ENCODE measurements at places on chromosomes 1 and 21.

DNA sequence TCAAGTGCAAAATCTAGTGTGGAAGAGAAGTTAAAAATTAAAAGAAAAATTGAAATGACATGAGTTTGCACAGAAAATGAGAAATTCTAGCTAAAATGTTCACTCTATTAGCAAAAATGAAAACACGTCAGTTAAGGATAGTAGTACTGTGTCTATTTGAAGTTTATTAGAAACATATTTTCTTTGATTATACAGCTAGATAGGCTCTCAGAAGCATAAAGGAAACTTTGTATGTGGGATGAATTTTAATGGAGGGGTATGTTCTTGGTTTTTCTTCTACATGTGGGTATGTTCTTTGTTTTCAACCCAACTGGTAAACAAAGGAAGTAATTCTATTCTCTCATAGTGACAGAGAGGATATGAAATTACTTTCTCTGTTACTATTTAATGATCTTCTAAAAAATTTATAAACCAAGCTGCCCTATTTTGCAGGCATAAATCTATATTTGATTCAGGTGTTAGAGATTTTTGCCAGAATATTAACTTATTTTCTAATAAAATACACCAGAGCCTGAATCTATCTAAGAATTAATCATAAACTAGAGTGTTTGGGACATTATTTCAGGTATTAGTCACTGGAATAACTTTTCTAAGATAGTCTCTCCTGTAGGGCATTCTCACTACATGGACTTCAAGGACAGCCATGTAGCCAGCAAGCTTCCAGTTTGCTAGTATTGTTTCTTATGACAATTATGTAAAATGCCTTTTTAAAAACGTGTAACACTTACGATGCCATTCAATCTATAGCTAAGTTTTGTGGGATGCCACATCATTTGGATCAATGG lies 15.8 kb downstream of the GPSM2 start:
- no peak for DNase-seq

GRCh38 chr21:25885405-25885804 lies 150.6 kb downstream of the GABPA start:
- no peak for DNase-seq

- no peak for DNase-seq
Observed at GRCh38 chr1:241485145-241485544, 34.4 kb downstream of the FH start.

DNA sequence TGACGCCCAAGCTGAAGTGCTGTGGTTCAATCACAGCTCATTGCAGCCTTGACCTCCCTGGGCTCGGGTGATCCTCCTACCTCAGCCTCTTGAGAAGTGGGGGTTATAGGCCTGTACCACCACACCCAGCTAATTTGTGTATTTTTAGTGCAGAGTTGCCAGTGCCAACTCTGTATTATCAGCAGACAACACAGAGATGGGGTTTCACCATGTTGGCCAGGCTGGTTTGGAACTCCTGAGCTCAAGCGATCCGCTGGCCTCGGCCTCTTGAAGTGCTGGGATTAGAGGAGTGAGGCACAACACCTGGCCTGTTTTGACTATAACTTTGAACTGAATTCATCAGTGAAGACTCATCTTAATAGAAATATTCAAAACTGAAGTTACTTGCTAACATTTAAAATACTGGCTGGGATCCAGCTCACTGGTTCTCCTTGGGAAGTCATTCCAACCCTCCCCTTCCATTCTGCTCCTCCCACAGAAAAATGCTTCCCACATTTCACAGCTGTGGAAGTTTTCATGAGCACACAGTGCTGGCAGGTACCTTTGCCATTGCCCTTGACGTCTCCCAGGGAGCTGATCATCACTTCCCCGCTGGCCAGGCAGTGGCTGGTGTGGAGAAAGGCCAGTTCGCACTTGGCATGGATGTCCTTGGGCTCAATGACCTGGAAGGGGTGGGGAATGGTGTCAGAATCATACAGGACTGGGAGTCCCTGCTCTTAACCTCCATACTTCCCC lies 4.7 kb downstream of the SELENBP1 start:
- no peak for DNase-seq

DNA sequence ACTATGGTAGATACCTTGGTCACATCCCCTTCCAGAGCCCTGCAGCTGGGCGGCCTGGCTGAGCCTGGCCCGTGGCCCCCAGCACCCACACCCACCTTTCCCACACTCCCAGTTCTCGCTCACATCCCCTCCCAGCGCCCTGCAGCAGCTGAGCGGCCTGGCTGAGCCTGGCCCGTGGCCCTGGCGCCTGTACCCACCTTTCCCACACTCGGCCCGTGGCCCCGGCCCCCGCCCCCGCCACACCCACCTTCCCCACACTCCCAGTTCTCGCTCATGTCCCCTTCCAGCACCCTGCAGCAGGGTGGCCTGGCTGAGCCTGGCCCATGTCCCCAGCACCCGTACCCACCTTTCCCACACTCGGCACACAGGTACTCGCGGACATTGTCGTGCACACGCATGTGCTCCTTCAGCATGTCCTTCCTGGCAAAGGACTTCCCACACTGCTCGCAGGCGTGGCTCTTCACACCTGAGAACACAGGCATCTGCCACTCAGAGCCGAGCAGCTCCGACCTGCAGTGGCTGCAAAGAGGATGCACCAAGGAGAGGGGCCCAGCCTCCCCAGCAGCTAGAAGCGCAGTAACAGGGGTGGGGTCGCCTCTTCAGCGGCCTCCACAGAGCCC lies 52.5 kb upstream of the RIPK4 start:
- no peak for DNase-seq

GRCh38 chr21:15462092-15462491 lies 267.7 kb upstream of the USP25 start:
- no peak for DNase-seq

DNA sequence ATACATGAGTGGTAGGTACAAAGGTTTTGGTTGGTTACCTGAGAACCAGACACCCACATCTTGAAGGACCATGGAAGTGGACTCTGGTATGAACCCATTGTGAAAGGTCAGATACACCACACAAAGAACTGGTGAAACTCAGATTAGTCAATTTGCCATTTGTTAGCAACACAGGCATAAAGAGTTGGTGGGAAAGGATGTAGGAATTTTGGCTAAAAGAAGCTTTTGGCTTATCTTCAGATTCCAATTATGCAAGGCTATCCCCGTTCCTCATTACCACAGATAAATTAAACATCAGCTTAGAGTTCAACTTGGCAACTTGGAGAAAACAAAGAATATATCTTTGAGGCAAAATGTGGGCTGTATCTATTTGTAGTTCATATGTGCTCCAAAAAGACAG lies 87.0 kb upstream of the IRF2BP2 start:
- DNase-seq: no peak

GRCh38 chr1:113135460-113135859 lies 62.5 kb downstream of the LRIG2 start:
- no peak for DNase-seq

DNA sequence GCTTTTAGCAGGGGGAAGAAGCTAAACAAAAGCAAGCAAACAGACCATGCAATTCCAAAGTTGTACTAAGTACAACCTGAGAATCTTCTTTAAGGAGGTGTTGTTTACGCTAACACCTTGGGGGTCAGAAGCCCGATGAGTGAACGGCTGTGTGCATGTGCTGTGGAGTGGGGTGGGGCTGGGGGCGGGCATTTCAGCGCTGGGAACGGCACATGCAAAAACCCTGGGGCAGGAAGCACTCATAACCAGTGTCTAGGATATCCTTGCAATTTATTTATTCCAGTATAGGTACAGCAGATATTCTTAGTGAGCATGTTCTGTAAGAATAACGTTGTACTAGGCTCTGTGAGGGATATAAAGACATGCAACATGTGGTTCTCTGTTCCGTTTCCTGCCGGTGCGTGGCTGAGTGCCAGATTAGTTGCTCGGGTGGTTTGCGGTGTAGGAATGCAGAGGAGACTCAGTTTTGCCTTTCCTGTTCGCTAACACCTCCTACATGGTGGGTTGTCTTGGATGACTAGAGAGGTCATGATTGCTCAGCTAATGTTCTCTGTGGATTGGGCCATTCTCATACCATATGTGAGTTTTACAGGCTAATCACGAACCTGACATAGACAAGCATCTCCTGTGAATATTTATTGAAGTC lies 3.7 kb downstream of the FASLG start:
- DNase-seq: peak; percentile 63

DNA sequence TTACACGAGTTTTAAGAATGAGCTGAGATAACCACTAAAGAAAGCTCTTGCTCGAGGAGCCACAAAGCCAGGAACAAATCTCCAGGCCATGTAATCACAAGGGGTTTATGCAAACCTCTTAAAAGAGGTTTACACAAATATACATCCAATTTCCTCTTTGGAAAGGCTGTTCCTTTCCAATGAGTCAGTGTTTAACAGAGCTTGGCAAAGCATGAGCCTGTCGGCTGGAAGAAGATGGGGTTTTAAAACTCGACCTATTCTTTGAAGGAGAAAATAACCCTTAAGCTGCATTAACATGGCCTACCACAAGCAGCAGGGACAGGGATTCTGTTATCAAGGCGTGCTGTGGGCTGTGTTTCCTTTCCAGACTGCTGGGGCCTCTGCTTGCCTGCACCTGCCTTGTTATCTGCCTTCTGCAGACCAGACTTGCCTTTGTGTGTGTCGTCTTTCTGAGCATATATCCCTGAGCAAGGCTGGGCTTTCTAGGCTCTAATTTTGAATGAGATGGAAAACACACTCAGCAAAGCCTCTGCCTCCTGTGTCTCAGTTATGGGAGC lies 40.6 kb upstream of the CYP2J2 start:
- DNase-seq: peak; percentile 83

DNA sequence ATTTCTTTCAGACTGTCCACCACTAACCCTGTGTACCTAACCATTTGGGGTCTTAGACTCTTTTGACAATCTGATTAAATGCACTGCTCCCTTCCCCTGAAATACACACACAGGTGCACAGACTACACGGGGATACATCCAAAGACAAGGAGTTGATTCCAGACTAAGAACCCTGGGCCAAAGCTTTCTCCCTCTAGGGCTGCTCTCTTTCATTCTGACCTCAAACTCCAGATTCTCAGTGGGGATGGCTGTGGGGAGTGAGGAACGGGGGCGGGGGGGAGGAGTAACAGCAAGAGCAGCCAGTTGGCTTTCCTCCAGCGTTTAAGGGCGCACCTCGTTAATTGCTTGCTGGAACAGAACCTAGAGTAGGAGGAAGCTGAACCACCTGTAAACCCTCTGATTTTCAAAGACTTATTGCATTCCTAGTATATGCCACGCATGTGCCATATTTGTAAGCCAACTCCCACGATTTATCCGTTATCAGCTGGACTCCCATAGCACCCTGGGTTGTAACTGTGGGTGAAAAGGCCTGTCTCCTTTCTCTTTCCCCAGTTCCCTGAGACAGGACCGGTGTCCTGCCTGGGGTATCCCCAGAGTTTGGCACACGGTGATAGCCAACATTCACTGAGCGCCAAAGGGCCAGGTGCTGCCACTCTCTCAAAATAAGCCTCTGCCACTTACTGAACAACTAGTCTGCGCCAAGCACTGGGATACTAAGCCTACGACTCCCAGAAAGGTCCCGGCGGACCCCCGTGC lies 920 bp downstream of the MTHFR start:
- peak; percentile 95 for DNase-seq

- DNase-seq: no peak
Observed at GRCh38 chr1:8342325-8342724, 24.4 kb downstream of the SLC45A1 start.

DNA sequence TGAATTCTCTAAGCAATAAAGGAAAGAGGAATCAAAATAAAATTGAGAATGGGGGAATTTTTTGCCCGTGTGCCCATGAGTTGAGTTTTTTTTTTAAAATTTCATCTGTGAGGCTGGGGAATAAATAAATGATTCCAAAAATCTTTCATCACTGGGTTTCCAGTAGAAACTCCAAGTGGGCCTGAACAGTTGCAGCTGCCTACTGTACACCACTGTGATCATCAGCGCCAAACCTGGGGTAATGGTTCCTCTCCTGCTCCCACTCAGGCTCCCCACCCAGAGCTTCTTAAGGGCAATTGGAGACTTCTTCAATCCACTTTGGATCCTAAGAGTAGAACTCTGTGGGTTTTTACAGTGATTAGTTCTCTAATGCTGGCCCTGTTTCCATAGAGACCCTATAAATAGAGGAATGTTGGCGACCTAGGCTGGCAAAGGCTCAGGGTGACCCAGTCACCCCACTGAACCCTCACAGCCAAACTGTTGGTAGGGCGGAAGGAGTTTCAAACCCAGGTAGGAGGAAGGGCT lies 9.3 kb downstream of the TMCC2 start:
- no peak for DNase-seq

- DNase-seq: no peak
Observed at GRCh38 chr1:246302251-246302625, 204.8 kb downstream of the SMYD3 start.

GRCh38 chr1:117567435-117567834 lies 38.4 kb upstream of the TENT5C start:
- no peak for DNase-seq

DNA sequence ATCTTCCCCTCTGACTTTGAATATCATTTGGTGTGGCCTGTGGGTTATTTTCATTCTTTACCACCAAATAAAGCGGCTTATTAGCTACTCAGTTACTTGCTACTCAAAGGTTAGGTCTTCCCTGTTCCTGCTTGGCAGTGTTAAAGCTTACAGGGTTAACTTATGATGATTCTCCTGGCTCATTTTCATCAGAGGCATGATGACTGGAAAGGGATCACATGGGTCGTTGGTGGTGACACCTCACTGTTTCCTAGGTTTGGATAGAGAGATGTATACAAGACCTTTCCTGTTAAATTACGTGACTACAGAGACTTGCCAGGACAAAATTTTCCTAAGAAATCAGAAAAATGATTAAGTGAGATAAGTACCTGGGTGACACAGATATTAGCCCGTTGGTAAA lies 27.4 kb downstream of the MRPS6 start:
- no peak for DNase-seq

DNA sequence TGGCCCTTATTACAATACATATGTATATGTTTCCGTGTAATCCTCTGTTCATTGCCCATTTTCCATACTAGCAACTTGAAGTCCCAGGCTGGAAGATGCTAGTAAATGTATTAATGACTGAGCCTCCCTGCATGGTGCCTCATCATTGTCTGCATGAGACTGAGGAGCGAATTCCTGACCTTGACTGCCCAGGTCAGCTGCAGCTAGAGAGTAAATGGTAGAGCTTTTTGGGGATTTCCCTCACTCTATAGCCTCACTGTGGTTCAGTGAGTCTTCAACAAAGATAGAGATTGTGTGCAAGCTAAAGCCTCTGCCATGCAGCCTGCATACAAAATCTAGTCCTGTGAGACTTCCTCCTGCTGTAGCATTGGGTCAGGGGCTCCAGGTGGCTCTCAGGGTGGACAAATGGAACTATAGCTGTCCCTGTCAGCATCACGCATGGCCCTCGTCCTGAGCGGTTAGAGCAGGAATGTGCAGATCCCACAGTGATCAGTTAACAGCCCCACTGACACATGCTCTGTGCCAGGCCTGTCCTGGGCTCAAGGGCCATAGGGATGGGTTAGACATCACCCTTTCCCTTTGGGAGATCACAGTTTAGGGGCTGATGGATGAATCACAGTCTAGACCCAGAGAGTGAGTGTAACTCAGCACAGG lies 741.7 kb downstream of the MATN1 start:
- DNase-seq: no peak

DNA sequence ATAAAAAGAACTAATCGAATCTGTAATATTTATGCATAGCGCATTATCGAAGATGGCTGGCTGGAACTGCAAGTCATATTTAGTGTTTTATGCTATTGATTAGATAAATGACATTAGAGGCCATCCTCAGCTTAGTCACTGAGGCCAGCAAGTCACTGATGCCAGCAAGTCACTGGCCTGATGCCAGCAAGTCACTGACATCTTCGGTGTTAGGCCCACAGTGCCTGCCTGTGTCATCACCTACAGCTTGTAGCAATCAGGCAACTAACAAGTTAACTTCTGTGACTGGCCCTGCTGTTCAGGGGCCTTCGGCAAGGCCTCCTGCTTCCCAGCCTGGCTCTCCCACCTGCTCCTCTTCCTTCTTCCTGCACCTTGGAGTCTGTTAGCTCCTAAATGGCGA lies 65.6 kb upstream of the SCCPDH start:
- no peak for DNase-seq
